ENCODE measurements at places on chromosomes 13 and 19. TPM values are rescaled to one million over a fixed set of nuclear protein-coding genes. Genes with fewer than 3 reads are reported as not detected.

DNA sequence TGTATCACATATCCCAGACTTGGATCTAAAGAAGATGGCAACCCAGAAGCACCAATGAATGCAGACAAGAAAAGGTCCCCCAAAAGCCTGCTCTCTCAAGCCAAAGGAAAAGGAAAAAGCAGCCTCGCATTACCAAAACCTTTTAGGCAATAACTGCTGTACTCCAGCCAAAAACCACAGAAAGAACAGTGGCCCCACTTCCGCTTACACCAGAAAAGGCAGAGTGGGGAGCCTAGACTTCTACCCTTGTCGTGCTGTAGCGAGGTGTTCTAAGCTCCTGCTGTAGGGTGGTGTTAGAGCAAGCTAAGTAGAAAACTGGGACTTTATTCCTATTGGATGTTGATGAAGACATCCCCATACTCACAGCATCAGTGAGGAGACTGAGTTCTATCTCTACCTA, 244.0 kb upstream of the RXFP2 start:
- H3K27me3 ChIP-seq, result no peaks in the 10 kb centered on the region
- H3K4me1 ChIP-seq, result no peaks in the 10 kb centered on the region
- H3K36me3 ChIP-seq, result no peaks in the 10 kb centered on the region
- DNase-seq, result no peak

- H3K27ac ChIP-seq, result no peak overlapping the region
- no peaks in the 10 kb centered on the region for H3K36me3 ChIP-seq
- H3K27me3 ChIP-seq, result no peaks in the 10 kb centered on the region
- H3K4me1 ChIP-seq, result no peaks in the 10 kb centered on the region
- no peak for DNase-seq
Observed at GRCh38 chr13:53141336-53141735, 112.7 kb downstream of the OLFM4 start.

- no peak overlapping the region for H3K4me3 ChIP-seq
- no peaks in the 10 kb centered on the region for H3K27me3 ChIP-seq
- no peaks in the 10 kb centered on the region for H3K4me1 ChIP-seq
Observed at GRCh38 chr13:46778890-46779289, 18.1 kb downstream of the ESD start.

DNA sequence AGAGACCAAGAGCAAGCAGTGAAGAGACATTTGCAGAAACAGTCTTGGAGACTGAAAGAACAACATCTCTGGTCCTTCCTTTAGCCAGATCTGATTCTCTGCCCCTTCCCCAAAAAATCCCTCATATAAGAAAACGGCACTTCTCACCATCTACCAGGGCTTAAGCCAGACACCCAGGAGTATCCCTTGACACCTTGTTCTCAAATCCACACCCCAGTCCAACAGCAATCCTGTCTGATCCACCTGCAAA, 1.7 kb upstream of the PLEKHG2 start:
- no peak for DNase-seq
- H3K27me3 ChIP-seq, result no peaks in the 10 kb centered on the region
- H3K27ac ChIP-seq, result peak overlapping the region; percentile 91
- no peak overlapping the region for H3K4me3 ChIP-seq

DNA sequence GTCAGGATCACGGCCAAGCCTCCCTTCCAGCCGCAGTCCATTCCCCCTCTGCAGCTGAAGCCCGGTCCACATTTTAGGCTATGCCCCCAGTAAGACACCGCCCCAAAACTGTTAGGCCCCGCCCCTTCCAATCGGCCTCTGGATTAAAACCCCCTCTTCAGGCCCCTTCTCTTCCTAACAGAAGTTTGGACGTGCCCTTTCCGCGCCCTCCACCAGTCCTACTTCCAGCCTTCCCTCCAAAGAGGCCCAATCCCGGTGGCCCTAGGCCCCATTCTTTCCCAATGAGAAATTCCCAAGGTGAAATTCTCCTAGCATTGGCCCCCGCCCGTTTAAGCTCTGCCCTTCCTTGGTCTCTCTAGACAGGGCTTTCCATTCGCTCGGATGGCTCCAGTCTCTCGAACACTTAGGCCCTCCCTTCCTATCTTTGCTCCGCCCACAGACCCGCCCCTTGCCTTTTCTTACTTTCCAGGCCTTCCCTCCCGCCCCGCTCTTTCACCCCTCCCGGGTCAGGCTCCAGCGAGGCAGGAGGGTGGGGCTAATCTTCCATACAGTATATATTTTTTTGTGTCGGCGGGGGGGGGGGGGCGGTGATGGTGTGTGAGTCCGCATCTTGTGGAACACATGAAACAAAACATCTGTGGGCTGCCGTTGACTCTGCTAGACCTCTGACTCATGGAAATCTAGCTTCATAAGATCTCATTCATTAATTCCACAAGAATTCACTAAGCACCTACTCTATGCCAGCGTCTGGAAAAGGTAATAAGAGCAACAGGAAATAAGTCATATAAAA, 13.6 kb downstream of the LTBP4 start:
- H3K4me1 ChIP-seq, result peaks cover 21% of the 10 kb centered on the region
- peak; percentile 51 for DNase-seq
- no peaks in the 10 kb centered on the region for H3K27me3 ChIP-seq

DNA sequence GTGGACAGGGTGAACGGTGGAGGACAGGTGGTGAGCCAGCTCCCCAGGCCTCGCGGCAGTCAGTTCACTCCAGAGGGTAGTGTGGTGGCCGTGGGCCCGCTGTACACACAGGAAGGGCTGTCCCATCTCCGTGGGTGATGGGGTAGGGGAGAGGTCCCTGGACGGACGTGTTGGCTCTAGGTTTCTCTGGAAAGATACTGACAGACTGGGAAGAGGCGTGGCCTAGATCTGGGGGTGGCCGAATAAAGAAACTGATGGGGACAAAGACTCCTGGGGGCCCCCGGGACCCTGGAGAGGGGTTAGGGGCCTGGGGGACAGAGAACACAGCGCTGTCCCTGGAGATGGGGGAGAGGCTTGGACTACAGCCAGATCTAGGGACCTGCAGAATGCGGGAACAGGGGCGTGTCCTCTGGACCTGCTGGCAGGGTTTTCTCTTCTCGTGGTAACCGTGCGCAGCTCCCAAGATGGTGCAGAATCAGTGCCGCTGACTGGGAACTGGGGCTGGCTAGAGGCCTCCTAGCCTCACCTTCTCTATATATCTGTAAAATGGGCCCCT, 4.0 kb upstream of the PRAM1 start:
- DNase-seq, result no peak
- peak overlapping the region; percentile 69 for H3K4me3 ChIP-seq
- no peaks in the 10 kb centered on the region for H3K27me3 ChIP-seq
- no peak overlapping the region for H3K27ac ChIP-seq
- H3K4me1 ChIP-seq, result no peaks in the 10 kb centered on the region

GRCh38 chr13:52809310-52809769, 39.1 kb downstream of the PCDH8 start:
- peak; percentile 93 for DNase-seq
- no peaks in the 10 kb centered on the region for H3K36me3 ChIP-seq
- no peak overlapping the region for H3K4me3 ChIP-seq
- H3K4me1 ChIP-seq, result peaks cover 6% of the 10 kb centered on the region

GRCh38 chr13:73933795-73934194, 200.4 kb downstream of the KLF12 start:
- peaks cover 14% of the 10 kb centered on the region for H3K4me1 ChIP-seq
- no peak for DNase-seq
- H3K36me3 ChIP-seq, result peaks cover 13% of the 10 kb centered on the region
- H3K27ac ChIP-seq, result peak overlapping the region; percentile 76
- no peaks in the 10 kb centered on the region for H3K27me3 ChIP-seq

DNA sequence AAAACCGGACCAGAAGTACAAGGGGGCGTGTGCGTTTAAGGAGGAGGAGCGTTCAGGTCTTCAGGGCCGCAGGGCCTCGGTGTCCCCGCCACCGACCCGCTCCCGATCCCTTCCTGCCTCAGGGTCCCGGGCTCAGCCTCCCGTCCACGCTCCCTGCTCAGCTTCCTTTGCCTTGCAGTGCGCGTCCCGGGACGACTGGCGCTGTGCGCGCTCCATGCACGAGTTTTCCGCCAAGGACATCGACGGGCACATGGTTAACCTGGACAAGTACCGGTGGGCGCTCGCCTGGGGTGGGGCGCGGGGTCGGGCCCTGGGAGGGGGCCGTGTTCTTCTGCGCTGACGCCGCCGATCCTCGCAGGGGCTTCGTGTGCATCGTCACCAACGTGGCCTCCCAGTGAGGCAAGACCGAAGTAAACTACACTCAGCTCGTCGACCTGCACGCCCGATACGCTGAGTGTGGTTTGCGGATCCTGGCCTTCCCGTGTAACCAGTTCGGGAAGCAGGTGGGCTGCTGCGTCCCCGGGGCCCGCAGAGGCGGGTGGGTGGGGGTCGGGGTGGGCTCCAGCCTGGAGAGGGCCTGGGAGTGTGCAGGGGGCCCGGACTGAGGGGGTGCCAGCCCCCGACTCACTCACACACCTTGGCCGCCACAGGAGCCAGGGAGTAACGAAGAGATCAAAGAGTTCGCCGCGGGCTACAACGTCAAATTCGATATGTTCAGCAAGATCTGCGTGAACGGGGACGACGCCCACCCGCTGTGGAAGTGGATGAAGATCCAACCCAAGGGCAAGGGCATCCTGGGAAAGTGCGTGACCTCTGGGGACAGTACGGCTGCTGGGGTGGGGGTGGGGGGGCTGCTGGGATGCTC, 1.4 kb downstream of the GPX4 start:
- peaks cover 21% of the 10 kb centered on the region for H3K4me1 ChIP-seq
- peak overlapping the region; percentile 81 for H3K4me3 ChIP-seq
- H3K36me3 ChIP-seq, result no peaks in the 10 kb centered on the region

DNA sequence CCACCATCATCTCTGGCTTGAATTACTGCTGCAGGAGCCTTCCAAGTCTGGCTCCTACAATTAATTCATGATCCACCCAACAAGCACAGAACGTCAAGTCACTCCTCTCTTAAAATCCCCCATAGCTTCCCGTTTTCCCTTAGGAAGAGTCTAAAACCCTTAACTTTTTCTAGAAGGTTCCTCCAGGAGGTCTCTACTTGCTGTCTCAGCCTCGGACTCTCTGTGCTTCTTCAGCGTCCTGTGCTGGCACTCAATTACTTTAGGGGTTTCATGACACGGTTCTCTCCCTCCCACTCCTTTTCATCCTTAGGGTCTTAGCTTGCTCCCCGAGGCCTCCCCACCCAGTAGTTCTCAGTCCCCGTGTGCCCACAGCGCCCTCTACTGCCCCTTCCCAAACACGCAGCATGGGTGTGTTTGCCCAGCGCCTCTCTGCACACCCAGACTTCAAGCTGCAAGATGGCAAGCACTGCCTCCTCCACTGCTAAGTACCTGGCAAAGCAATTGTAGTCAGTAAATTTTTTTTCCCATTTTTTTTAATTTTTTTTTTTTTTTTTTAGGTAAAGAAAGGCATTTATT, 25.8 kb upstream of the MAP3K10 start:
- H3K27ac ChIP-seq, result no peak overlapping the region
- DNase-seq, result peak; percentile 72
- no peak overlapping the region for H3K4me3 ChIP-seq
- H3K4me1 ChIP-seq, result no peaks in the 10 kb centered on the region
- no peaks in the 10 kb centered on the region for H3K36me3 ChIP-seq

GRCh38 chr13:67075239-67075638, 154.9 kb downstream of the PCDH9 start:
- no peaks in the 10 kb centered on the region for H3K4me1 ChIP-seq
- no peaks in the 10 kb centered on the region for H3K36me3 ChIP-seq
- H3K27ac ChIP-seq, result no peak overlapping the region
- DNase-seq, result no peak

DNA sequence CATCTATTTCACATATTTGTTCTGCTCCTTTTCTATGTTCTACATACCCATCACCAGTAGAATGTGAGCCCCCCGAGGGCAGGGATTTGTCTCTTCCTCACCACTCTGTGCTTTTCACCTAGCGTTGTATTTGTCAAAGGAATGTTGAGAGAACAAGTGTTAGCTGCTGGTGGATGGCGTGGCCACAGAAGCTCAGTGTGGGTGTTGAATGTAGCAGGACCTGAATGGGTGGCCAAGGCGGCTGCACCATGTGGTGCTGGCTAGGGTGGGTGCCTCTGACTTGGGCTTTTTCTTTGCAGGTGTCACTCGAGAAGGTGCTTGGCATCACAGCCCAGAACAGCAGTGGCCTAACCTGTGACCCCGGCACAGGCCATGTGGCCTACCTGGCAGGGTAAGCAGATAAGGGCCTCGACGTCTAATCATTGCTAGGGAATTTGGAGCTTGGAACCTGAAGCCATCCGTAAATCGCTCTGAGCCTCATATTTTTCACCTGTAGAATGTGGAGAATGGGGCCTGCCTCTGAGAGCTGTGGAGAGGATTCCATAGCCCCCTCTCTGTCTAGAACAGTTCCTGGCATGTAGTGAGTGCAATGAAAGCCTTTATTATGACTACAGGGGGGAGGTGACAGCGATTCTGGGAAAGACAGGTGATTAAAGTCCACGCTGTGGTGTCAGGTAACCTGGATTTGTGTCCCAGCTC, 3.9 kb downstream of the WDR62 start:
- H3K27ac ChIP-seq, result no peak overlapping the region
- H3K4me1 ChIP-seq, result peaks cover 5% of the 10 kb centered on the region
- no peaks in the 10 kb centered on the region for H3K27me3 ChIP-seq
- H3K4me3 ChIP-seq, result no peak overlapping the region
- no peak for DNase-seq

DNA sequence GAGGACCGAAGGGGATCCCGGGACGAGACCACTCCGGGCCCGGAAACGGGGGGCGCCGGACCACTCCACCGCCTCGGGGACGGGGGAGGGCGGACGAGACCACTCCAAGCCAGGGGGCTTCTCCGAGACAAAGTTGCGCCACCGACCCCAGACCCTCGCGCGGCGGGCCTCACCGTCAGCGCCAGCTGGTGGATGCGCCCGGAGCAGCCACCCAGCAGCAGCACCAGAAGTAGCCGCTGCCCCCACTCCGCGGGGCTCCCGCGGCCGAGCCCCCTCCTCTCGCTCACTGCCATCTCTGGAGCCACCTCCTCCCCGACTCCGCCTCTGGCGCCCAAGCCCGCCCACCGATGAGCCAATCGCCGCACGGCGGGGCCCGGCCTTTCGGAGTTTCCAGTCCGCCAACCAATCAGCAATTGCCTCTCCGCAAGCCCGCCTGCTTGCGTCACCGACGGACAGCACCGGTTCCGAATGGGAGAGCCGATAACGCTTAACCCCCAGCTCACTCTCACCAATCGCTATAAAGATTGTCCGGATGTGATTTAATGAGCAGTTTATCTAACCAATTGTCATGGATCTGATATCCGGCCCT, at the start of gene GPR108:
TSS of gene GPR108 (minus strand) at position 297 of the 589 bp plus-strand sequence. CDS start at position 293, 4 bp downstream.
- no peaks in the 10 kb centered on the region for H3K36me3 ChIP-seq
- peak within 1 kb of the TSS; percentile 90 for H3K27ac ChIP-seq
- peaks cover 22% of the 10 kb centered on the region for H3K4me1 ChIP-seq
- H3K27me3 ChIP-seq, result no peaks in the 10 kb centered on the region
- peak within 1 kb of the TSS; percentile 91 for H3K4me3 ChIP-seq

DNA sequence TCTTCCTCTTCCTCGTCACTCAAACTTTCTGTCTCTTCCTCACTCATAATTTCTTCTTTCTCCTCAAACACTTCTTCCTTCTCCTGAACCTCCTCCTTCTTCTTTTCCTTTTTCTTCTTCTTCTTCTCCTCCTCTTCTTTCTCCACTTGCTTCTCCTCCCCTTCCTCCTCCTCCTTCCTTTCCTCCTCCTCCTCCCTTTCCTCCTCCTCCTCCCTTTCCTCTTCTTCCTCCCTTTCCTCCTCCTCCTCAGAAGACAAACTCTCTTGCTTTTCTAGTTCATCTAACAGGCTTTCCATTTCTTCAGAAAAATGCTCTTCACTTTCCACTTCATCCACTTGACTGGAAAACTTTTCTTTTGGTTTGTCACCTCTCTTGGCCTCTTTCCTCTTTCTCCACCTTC, 19.8 kb downstream of the WDR87 start:
- H3K4me1 ChIP-seq, result no peaks in the 10 kb centered on the region
- no peak overlapping the region for H3K27ac ChIP-seq
- peaks cover 13% of the 10 kb centered on the region for H3K27me3 ChIP-seq
- no peak for DNase-seq

ZNF529 gene
- 8.6 TPM for polyA plus RNA-seq

NLRP9 gene
- polyA plus RNA-seq, result not detected

YJEFN3 gene
- polyA plus RNA-seq, result 7.5 TPM

CGB2 gene
- polyA plus RNA-seq, result 0.64 TPM

RGCC gene
- not detected for polyA plus RNA-seq

UBE2L5 gene
- polyA plus RNA-seq, result 0.02 TPM

PSG3 gene
- polyA plus RNA-seq, result 0.07 TPM

Data from SK-N-SH (cell line).